ENCODE measurements at places on chromosomes 3 and 15.

DNA sequence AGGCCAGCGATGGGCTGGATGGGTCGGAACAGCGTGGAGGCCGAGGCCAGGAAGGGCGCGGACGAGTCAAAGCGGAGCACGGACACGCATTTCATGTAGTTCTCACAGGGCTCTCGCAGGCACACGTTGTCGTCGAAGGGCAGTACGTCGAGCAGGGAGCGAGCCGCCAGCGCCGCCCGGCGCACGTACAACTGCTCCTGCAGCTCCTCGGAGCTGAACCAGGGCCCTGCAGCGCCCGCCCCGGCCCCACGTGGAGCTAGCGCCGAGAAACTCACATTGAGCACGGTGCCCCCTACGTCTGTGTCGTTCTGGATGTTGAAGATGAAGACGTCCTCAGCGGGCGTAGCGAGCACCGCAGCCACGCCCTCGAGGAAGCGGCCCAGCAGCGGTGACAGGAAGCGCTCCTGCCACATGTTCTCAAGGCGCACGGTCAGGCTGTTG, 5.8 kb downstream of the CELSR3 start:
- DNase-seq: no peak

GRCh38 chr3:183822631-183823030, 2.7 kb downstream of the MAP6D1 start:
- no peak for DNase-seq

DNA sequence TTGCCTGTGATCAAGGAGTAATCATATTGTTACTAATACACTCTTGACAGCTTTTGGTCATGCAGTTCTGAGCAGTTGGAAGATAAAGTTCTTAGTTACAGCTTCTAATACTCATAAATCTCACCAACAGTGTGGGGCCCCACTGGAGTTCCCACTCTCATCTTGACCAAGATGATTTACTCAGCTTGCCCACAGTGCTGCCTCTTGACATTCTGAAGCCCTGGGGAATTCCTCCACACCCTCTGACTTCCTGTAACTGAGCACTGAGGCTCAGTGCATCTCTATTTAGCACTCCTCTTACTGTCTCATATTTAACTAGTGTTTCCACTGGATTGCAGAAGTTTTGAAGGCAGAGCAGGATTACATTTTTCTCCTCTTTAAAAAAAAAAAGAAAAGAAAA, 1.9 kb upstream of the ARL6IP5 start:
- peak; percentile 82 for DNase-seq

- DNase-seq: peak; percentile 30
These were observed 848 bp downstream of the NCEH1 start for GRCh38 chr3:172709774-172710663.

GRCh38 chr15:64824929-64825430, 467 bp downstream of the PIF1 start:
- DNase-seq: no peak

DNA sequence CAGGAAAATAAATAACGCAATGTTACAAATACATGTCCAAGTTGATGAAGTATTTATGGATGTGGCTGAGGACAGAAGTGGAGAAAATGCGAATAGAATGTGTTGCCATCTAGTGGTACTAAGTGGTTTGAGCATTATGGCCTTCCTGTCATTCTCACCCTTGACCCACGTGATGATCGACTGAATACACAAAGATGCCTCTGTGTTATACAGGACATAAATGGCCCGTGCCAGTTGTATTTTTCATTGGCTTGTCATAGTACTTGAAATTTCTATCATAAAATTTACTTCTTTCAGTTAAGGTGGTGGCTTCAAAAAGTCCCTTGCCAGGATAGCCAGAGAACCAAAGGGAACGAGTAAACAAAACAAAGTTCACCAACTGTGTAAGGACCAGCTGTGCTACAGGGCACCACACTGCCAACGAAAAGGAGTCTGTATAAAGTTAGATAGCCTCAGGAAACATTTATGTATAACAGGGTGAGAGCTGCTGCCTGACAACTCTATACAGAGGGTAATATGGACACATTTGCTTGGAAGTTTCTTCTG, 103.7 kb downstream of the MYH15 start:
- DNase-seq: peak; percentile 64

- no peak for DNase-seq
These were observed 16.5 kb downstream of the TBC1D23 start for GRCh38 chr3:100277255-100277800.

DNA sequence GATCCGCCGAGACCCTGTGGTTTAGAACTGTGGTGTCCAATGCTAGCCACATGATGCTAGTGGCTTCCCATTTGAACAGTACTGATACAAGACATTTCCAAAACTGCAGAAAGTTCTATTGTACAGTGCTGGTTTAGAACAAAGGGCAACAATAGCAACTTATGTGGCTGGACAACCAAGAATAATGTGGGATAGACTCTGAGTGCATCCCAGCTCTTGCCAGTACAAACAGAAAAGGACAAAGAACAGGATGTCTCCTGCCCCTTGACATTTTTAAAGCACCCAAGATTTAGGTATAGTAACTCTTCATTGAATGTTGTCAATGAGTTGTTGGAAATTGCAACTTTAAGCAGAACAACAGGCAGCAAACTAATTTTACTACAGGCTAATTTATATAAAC, 107.3 kb downstream of the ZNF385D start:
- DNase-seq: no peak

- no peak for DNase-seq
These were observed 1.2 kb downstream of the NT5DC2 start for GRCh38 chr3:52532517-52532837.

DNA sequence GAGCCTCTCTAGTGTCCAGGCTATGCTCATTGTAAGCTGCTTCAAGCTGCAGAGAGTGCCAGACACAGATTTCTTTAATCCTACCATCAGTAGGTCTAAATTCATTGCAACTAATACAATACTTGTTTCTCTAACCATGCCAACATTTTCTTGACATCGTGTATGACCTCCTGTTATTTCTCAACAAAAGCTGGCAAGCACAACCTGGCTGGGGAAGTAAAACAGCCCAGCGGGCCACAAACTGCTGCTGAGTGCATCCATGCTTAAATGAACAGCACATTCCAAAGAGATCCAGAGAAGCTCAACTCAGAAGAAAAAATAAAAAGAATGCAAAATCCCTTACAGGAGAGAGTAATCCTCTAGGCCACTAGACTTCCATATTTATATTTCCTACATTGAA, 36.5 kb downstream of the GMNC start:
- no peak for DNase-seq

- DNase-seq: peak; percentile 94
These were observed 345.7 kb downstream of the SV2B start for GRCh38 chr15:91445695-91446228.

- no peak for DNase-seq
These were observed 129.4 kb downstream of the VGLL4 start for GRCh38 chr3:11514191-11514821.

GRCh38 chr3:30539206-30539605, 67.2 kb upstream of the TGFBR2 start:
- DNase-seq: peak; percentile 67

DNA sequence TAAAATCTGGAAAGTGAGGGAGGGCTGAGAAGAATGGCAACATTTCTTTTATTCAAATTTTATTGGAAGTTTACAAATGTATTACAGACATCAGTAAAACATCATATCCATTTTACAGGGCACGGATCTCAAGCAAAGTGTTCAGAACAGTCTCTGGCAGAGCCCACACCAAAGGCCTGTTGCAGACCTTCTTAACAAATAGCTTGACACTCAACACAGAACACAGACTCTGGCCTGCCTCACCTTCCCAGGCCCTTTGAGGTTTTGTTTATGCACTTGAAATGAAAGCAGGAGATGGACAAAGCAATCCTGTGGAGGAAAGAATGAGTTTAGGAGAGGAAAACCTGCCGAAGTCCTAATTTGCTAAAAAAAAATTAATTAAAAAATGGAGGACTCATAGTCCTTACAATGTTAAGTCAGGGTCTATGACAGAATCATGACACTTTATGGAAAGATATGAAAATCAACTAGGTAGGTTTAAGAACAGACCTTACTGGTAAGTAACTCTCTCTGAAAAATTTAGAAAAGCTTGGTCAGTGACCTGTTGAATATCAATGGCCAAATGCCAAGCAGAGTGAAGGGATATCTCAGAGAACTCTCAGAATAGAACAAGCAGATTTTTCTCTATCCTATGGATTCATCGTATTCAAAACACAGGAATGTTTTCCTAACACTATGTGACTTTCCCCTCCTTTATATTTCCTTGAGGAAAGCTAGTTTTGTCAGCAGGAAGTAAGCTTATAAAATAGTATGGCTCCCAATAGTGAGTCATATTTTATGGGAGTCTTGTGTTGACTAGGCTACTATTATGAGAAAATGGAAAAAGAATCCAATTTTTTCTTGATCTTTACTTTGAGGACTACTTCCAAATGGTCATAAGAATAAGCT, 70.8 kb upstream of the PSMD6 start:
- DNase-seq: no peak

GRCh38 chr3:53222183-53222901, 33.5 kb downstream of the TKT start:
- no peak for DNase-seq

DNA sequence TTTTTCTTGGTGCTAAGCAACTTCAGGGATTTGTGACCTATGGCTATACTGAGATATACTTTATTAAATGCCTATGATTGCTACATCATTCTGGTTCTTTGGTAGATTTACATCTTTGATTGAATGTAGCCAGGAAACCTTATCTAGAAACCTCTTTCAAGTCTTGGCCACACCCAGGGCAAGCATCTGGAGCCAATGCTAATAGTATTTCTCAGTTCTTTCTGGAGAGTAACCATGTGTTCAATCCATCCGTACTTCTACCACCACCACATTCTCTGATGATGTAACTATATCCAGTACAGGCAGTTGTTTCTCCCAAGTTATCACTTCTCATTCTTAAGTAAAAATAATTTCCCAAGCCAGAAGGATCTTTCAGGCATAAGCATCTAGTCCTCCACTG, 69.0 kb downstream of the NME9 start:
- DNase-seq: no peak

DNA sequence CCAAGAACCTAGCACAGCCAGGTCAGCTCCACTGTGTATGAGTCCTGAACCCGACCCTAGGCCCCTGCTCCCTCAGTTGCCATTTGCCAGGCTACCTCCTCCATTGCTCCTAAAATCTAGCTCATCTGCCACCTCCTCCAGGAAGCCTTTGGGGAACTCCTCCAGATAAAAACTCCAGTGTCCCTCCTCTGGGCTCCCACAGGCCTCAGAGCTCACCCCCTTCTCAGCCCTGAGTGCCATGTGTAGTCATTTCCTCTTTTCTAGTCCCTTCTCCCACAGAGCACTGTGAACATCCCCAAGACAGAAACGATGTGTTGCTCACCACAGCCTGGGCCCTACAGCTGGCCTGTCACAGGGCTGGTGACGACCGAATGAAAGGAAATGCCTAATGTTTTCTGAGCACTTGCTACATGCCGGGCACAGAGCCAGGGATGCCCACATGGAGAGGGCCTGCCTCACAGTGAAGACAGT, 61.0 kb downstream of the IQSEC1 start:
- DNase-seq: no peak

- DNase-seq: no peak
These were observed 66.5 kb downstream of the MRPL46 start for GRCh38 chr15:88400591-88401250.

GRCh38 chr3:72282918-72283317, 498.0 kb upstream of the PROK2 start:
- DNase-seq: no peak

GRCh38 chr15:51038162-51038973, 56.3 kb downstream of the TNFAIP8L3 start:
- peak; percentile 65 for DNase-seq

DNA sequence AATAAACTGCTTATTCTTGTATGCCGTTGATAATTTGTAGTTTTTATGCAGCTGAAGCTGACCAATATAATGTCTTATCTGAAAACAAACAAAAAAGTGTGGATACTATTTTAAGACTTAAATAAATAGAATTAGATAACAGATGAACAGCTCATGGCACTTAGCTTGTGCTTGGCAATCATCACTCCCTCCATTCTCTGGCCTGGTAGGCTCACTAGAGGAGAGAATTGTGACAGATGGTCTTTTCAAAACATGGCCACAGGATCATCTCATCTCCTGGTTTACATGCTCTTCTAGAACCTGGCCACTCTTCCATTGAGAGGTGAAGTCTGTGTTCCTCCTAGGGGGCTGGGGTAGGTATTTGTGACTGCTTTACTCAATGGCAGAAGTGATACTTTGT, 58.4 kb upstream of the RBP1 start:
- DNase-seq: no peak

DNA sequence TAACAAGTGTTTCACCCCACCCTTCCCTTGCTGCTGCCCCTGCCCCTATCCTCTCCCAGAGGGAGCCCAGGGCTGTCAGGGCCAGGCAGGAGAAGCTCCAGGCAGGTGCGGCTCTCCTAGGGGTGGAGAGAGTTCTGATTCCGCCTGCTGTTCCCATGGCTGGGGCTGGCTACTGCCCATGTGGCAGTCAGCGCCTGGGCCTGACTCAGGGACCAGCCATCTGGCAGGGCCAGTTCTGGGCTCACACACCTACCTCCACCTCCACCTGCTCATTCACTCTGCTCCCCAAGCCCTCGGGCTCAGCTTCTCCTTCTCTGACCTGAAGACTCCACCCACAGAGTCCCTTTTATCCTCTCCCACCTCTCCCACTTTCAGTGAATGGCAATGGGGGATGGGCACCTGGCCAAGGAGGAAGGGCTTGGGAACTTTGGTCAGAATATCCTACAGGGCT, 23.4 kb downstream of the AMOTL2 start:
- peak; percentile 86 for DNase-seq

- DNase-seq: peak; percentile 58
These were observed 59.3 kb downstream of the CYP11A1 start for GRCh38 chr15:74307827-74308811.

GRCh38 chr3:67640023-67640660, 14.3 kb downstream of the SUCLG2 start:
- no peak for DNase-seq

All from mammary epithelial cell (primary cell).